NCI-H1105 (cell line): ENCODE measurements at places on chromosomes 2 and 18.
A peak's percentile ranks its signal among the peaks of the same experiment; 100 is the strongest.

- no peak for DNase-seq
Observed at GRCh38 chr2:102284611-102285010, 26.8 kb upstream of the IL1RL1 start.

DNA sequence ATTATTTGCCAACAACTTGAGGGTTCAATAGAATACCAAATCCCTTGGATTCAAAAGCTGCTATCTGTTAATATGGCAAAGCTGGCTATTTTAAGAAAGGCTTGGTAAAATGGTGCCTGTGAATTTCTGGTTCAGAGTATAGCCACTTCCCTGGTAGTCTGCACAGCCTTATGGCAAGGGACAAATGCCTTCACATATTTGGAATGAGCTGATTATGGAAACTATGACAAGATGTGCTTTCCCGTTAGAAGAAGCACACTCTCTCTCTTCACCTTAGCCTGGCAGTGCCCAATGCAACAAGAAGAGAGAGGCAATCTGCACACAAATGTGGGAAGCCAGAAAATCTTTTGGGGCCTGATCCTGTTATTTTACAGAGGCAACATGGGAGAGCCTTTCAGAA is 47.5 kb upstream of the MAP3K20 start:
- no peak for DNase-seq

DNA sequence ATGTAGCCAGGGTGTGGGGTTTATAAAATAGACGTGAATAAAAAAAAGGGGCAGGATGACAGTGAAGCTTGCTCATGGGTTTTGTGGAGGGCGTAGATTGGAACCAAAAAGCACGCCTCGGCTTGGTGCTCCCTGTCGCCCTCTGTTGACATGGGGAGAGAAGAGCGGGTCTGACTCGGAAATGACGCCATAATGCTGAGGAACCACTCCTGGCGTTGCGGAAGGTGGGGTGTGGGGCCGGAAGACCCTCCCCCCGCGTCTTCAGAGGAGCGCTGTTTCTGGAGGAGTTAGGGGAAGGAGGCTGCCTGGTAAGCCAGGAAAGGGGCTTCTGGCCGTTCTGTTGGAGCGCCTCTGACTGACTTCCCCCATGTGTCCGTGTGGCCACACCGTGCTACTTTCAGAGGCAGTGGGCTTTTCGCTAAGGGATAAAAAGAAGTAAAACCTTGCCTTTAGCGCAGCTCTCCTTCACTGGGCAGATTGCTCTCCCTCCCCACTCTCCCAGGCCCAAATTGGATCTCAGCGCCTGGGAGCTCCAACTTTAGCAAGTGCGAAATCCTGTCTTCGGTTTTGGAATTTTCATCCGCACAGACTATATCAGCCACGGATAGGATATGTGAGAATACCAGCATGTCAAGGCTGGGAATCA is 42.8 kb downstream of the PLEKHA3 start:
- peak; percentile 75 for DNase-seq

- DNase-seq, result no peak
Observed at GRCh38 chr2:38263293-38263692, 113.8 kb downstream of the ATL2 start.

GRCh38 chr2:63035660-63036059 is 15.0 kb upstream of the OTX1 start:
- DNase-seq, result no peak

DNA sequence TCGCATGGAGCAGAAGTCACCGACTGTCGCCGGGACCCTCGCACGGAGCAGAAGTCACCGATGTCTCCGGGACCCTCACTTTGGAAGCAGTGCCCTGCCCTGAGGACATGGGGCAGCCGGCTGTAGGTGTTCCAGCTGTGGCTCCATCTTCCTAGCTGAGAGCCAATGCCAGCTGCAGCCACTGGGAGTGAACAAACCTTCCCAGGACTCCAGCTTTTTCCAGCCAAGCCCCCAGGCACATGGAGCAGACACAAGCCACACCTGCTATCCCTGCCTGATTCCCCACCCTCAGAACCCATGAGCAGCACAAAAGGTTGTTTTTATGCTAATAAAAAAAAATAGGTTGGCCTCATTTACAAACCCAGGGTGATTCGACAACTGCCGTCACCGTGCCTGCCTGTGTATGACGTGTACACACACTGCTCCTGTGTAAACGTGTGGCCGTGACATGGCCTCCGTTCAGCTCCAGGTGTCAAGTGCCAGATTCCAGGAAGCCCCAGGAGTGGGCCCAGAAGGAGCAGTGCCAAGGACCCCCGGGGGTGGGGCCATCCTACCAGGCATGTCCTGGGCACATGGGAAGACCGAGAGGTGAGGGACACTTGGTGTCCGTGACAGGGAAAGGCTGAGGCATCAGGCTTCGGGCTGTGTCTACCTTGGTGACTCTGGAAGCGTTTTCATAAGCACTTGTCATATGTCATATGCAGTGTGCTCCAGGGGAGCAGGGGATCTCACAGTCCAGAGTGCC is 91.5 kb downstream of the EIPR1 start:
- DNase-seq, result no peak

GRCh38 chr2:6748406-6749067 is 117.2 kb downstream of the CMPK2 start:
- DNase-seq, result no peak

GRCh38 chr2:233084488-233084887 is 24.3 kb downstream of the INPP5D start:
- DNase-seq, result no peak

GRCh38 chr18:9139400-9140039 is 2.9 kb downstream of the ANKRD12 start:
- no peak for DNase-seq

DNA sequence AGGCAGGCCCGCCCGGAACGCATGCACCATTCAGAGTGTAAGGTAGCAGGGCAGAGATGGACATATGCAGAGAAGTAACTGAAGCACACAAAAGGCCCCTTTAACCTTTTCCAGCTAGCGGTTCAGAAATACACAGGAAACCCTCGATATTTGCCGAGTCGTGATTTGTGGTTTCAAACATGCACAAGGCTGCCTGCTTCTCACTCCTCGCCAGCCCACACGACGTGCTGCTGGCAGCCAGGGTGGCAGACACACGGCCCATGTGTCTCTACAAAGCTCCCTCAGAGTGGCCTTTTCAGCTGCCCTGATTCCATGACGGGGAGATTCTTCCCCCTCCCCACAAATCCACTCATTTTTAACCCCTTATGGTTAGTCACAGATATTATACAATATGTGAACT is 23.6 kb downstream of the ZBTB7C start:
- no peak for DNase-seq

- DNase-seq, result no peak
Observed at GRCh38 chr18:44954257-44954656, 273.6 kb downstream of the SETBP1 start.

GRCh38 chr18:31819106-31819924 is 58.6 kb upstream of the SLC25A52 start:
- DNase-seq, result no peak

GRCh38 chr2:191366199-191366598 is 121.0 kb downstream of the MYO1B start:
- no peak for DNase-seq

GRCh38 chr2:178251151-178251955 is 57.0 kb downstream of the OSBPL6 start:
- DNase-seq, result no peak

GRCh38 chr2:112140899-112141625 is 2.9 kb downstream of the FBLN7 start:
- no peak for DNase-seq

GRCh38 chr2:160970052-160970965 is 189.9 kb upstream of the TANK start:
- DNase-seq, result peak; percentile 18

- no peak for DNase-seq
Observed at GRCh38 chr2:71668326-71669057, 215.1 kb downstream of the DYSF start.

GRCh38 chr18:62838475-62839098 is 123.2 kb downstream of the PHLPP1 start:
- no peak for DNase-seq

GRCh38 chr2:238106698-238107524 is 6.8 kb downstream of the ESPNL start:
- DNase-seq, result no peak

DNA sequence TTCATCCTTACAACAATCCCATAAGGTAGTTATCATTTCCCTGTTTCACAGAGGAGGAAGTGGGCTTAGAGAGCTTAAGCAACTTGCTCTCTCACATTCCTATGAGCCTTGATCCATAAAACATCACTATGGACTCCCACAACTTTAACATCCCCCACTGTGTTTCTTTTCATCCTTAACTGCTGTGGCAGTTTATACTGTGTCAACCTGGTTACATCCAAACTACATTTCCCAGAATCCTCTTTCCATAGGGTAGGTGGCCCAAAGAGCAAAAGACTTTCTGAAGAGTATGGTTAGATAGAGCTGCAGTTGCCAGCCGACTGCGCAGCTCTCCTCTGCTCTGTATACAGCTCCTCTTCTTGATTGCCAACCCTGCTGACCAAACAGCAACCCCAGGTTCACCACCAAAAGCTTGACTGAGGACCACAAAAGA is 22.5 kb downstream of the MAP3K2 start:
- DNase-seq, result no peak

- DNase-seq, result peak; percentile 46
Observed at GRCh38 chr2:117555965-117556364, 258.5 kb upstream of the DDX18 start.

- DNase-seq, result peak; percentile 84
Observed at GRCh38 chr18:32158108-32158624, 31.7 kb upstream of the MEP1B start.

- peak; percentile 27 for DNase-seq
Observed at GRCh38 chr18:50061876-50062517, 132.9 kb downstream of the MYO5B start.

- no peak for DNase-seq
Observed at GRCh38 chr2:184141866-184142265, 456.5 kb upstream of the ZNF804A start.

GRCh38 chr2:43375746-43376522 is 149.5 kb upstream of the ZFP36L2 start:
- no peak for DNase-seq

- DNase-seq, result no peak
Observed at GRCh38 chr18:41977233-41977632, 22.2 kb downstream of the PIK3C3 start.

GRCh38 chr2:54559593-54560145 is 103.5 kb downstream of the SPTBN1 start:
- DNase-seq, result no peak

DNA sequence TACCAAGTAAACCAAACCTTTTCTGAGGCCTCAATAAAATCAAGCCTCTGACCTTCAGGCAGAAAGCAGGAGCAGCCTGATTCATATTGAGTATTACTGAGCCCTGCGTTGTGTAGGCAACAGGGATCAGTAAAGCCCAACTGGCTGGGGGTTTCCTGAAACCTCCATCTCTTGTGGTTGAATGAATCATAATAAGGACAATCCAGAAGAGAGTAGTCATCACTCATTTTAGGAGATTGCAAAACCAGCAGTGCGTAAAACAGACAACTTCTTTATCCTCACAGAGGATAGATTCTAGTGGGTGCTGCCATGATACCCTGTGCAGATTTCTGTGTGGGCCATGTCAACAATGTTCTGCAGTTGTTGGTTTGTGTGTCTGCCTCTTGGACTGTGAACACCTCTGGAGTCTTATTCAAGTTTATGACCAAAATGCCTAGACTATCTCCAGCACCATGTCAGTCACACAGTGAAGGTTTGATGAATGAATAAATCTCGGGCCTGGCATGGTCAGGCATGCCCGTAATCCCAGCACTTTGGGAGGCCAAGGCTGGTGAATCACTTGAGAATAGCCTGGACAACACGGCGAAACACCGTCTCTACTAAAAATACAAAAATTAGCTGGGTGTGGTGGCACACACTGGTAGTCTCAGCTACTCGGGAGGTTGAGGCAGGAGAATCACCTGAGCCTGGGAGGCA is 51.8 kb upstream of the RAB27B start:
- no peak for DNase-seq

DNA sequence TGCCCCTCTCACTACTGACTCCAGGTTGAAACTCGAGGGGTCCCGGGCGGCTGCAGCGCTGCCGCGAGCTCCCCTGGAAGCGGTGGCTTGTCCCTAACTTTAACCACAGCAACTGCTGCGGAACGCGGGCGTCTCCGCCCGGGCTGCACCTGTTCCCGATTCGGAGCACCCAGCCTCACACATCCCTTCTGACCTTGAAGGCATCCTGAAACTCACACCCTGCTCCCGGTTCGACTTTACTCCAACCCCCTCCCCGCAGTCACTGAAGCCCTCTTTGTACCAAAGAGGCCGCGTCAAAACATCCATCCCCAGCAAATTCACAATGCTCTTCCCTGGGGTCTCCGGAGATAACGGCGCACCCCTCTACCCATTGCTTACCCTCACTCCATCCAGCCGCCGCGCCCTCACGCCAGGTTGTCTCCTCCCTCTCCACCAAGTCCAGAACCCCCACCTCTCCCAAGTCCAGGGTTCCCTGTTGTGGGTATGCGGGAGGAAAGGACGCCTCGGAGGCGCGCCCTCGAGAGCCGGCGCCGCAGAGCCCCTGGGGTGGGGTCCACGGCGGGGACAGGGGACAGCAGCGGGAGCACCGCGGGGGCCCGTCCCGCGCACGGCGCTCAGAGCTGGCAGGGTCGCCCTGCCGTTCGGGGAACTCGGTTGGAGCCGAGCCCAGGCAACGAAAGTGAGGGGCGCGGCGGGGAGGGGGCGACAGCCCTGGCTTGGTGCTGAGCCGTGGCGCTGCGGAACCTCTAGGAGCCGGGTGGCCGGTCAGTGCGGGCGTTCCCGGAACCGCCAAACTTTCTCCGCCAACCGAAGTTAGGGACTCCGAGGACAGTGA is 934 bp downstream of the MYO5B start:
- DNase-seq, result no peak

DNA sequence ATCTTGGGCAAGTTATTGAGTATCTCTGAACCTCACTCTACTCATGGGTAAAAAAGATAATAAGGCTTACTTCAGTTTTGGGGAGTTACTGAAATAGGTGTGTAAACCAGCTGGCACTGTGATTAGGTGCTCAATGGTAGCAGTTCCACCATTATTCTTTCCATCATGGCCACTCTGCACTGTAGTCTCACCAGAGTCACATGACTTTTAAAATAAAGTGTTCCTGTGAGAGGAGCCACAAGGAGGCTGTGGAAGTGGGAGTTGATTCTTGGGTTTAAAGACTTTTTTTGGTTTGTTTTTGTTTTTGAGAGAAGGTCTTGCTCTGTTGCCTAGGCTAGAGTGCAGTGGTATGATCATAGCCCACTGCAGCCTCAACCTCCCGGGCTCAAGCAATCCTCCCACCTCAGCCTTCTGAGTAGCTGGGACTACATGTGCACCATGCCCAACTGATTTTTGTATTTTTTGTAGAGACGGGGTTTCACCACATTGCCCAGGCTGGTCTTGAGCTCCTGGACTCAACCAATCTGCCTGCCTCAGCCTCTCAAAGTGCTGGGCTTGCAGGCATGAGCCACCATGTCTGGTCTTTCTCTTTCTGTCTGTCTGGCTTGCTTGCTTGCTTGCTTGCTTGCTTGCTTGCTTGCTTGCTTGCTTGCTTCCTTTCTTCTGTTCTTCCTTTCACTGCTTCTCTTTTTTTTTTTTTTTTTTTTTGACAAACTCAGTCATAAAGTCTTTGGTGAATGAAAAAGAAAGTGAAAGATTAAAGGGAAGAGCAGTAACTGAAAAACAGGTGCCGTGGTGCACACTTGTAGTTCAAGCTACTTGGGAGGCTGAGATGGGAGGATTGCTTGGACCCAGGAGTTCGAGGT is 21.2 kb upstream of the ACVR1 start:
- DNase-seq, result no peak
